Activated T-helper 17 cell treated with anti-CD3 and anti-CD28 coated beads, Interleukin-2, amount 50 U/mL, for 72 hours (primary cell): ENCODE measurements at places on chromosomes 12 and 14.
A peak's percentile ranks its signal among the peaks of the same experiment; 100 is the strongest.

GRCh38 chr14:77302926-77303325, 17.8 kb downstream of the POMT2 start:
- peak overlapping the region; percentile 97 for H3K27ac ChIP-seq
- no peaks in the 10 kb centered on the region for H3K27me3 ChIP-seq
- peak overlapping the region; percentile 68 for H3K4me3 ChIP-seq
- peaks cover 19% of the 10 kb centered on the region for H3K4me1 ChIP-seq
- H3K36me3 ChIP-seq = peaks cover 16% of the 10 kb centered on the region

DNA sequence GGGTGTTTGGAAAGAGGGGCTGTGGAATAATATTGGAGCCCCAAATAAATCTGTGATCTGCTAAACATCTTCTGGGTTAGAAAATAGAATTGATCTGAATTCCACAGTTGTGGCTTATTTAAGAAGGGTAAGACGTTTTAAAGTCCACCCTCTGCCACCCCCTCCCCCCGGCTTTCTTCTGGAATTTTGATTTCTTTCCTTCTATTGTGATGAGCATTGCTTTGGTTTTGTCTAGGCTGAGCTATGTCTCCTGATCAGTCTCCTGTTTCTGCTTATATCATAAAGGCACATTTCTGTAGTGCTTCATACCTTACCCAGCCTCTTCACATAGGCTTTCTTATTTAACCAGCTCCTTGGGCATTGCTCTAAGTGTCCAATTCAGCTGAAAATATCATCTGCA, 77.3 kb upstream of the SLC38A2 start:
- no peak overlapping the region for H3K27ac ChIP-seq
- H3K4me3 ChIP-seq = no peak overlapping the region
- no peak for ATAC-seq
- H3K36me3 ChIP-seq = no peaks in the 10 kb centered on the region
- H3K4me1 ChIP-seq = peaks cover 13% of the 10 kb centered on the region

DNA sequence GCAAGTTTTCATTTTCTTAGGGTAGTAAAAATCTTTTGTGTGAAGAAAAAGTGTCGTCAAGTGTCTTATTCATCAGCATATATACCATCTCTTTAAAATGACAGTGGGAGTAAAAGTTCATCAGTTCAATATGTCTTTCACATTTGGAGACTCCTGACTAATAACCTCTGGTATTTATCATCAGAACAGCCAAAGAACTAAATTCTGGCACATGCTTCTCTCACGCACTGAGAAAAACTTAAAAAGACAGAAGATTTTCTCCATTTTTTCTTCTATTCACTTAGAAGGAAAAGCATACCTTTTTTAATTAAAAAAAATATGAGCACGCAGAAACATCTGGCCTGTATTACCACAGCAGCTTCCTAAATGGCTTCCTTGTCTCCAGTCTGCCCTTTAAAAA, 265.7 kb downstream of the AKAP6 start:
- H3K27me3 ChIP-seq = peaks cover 3% of the 10 kb centered on the region
- no peaks in the 10 kb centered on the region for H3K36me3 ChIP-seq
- no peaks in the 10 kb centered on the region for H3K4me1 ChIP-seq
- ATAC-seq = no peak
- H3K4me3 ChIP-seq = no peak overlapping the region

DNA sequence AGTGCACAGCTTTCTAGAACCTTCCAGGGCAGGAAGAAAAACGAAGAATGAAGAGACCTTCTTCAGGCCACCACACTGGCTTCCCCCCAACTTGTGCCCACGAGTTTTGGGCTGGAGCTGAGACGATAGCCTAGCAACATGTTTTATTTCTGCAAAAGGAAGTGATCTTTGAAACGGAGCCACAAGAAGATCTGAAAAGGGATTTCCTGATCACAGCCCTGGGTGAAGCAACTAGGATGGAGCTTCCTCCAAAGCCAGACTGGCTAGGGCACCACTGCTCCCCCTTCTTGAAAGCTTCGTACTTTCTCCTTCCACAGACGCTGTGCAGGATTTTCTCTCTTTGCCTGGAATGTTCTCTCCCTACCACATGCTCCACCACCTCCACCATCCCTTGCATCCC, 418.3 kb downstream of the MED13L start:
- H3K27me3 ChIP-seq = peaks cover 27% of the 10 kb centered on the region
- no peak for ATAC-seq
- no peak overlapping the region for H3K4me3 ChIP-seq
- no peaks in the 10 kb centered on the region for H3K4me1 ChIP-seq
- H3K27ac ChIP-seq = no peak overlapping the region

DNA sequence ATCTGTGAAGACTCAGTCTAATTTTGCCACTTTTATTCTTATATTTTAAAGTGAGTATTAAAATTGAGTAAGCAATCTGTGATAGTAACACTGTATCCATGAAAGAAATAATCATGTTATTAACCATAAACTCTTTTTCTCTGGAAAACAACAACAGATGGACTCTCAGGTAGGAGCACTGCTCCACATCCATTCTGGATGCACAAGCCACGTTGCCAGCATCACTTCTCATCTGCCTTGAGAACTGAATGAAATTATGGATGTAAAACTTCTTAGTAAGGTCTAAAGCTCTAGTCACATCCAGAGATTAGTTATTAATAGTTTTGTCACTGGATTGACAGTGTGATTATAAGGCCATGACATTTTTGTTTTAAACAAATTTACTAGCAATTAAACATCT, 489.1 kb upstream of the SYT1 start:
- no peak overlapping the region for H3K4me3 ChIP-seq
- no peaks in the 10 kb centered on the region for H3K27me3 ChIP-seq
- no peaks in the 10 kb centered on the region for H3K4me1 ChIP-seq

DNA sequence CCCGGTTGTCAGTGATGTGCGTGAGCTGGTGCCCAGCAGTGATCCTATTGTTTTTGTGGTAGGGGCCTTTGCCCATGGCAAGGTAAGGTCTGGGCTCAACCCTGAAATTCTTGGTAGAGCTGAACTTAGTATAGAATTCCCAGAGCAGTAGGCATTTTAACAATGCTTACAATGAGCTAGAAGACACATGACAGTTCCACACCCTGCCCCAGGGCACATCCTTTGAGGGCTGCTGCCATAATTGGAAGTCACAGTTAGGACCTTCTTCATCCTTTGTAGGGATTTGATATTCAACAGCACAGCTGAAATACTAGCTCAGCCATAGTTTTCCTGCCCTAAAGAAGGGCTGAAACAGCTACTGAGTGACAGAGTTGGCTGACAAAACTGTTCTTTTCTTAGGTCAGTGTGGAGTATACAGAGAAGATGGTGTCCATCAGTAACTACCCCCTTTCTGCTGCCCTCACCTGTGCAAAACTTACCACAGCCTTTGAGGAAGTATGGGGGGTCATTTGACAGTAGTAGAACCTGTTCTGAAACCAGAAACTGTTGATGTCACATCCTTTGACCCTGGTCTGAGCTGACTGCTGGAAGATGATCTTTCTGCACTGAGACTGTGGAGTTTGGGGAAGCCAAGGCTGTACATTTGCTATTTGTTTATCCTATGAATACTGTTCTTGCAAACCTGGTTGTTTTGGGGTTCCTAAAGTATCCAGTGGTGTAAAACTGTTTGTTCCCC, 4.8 kb downstream of the EMG1 start:
- peaks cover 95% of the 10 kb centered on the region for H3K36me3 ChIP-seq
- ATAC-seq = no peak
- H3K4me3 ChIP-seq = no peak overlapping the region
- no peaks in the 10 kb centered on the region for H3K27me3 ChIP-seq
- H3K27ac ChIP-seq = peak overlapping the region; percentile 41
- peaks cover 15% of the 10 kb centered on the region for H3K4me1 ChIP-seq

DNA sequence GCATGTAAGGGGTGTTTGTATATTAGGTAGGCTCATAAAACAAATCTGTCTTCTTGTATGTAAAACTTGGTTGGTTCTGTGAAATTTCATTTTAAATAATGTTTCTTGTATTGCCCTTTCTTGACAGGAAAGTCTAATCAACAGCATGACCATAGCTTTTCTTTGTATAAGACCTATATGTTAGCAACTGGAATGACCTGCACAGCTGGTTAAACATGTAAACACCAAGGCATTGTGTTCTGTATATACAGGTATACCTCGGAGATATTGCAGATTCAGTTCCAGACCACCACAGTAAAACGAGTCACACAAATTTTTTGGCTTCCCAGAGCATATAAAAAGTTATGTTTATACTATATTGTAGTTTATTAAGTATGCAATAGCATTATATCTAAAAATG, 183.6 kb downstream of the ERC1 start:
- no peaks in the 10 kb centered on the region for H3K36me3 ChIP-seq
- peak overlapping the region; percentile 53 for H3K4me3 ChIP-seq
- H3K27me3 ChIP-seq = no peaks in the 10 kb centered on the region
- peak overlapping the region; percentile 29 for H3K27ac ChIP-seq
- no peaks in the 10 kb centered on the region for H3K4me1 ChIP-seq

- H3K4me3 ChIP-seq = no peak overlapping the region
- peaks cover 3% of the 10 kb centered on the region for H3K27me3 ChIP-seq
- H3K4me1 ChIP-seq = no peaks in the 10 kb centered on the region
- H3K36me3 ChIP-seq = no peaks in the 10 kb centered on the region
Observed at GRCh38 chr12:93336291-93336741, 41.4 kb upstream of the NUDT4 start.

DNA sequence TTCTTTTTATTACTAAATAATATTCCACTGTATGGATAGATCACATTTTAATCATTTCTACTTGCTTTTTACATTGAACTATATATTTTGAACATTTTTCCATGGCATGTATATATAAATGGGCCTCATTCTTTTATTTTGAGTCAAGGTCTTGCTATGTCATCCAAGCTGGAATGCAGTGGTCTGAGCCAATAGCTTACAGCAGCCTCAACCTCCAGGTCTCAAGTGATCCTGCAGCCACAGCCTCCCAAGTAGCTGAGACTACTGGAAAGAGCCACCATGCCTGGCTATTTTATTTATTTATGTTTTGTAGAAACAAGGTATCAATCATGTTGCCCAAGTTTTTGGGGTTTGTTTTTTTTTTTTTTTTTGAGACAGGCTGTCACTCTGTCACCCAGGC, 7.6 kb downstream of the FCF1 start:
- no peak overlapping the region for H3K27ac ChIP-seq
- no peak overlapping the region for H3K4me3 ChIP-seq
- H3K36me3 ChIP-seq = peaks cover 92% of the 10 kb centered on the region
- no peaks in the 10 kb centered on the region for H3K27me3 ChIP-seq
- H3K4me1 ChIP-seq = no peaks in the 10 kb centered on the region
- ATAC-seq = no peak

DNA sequence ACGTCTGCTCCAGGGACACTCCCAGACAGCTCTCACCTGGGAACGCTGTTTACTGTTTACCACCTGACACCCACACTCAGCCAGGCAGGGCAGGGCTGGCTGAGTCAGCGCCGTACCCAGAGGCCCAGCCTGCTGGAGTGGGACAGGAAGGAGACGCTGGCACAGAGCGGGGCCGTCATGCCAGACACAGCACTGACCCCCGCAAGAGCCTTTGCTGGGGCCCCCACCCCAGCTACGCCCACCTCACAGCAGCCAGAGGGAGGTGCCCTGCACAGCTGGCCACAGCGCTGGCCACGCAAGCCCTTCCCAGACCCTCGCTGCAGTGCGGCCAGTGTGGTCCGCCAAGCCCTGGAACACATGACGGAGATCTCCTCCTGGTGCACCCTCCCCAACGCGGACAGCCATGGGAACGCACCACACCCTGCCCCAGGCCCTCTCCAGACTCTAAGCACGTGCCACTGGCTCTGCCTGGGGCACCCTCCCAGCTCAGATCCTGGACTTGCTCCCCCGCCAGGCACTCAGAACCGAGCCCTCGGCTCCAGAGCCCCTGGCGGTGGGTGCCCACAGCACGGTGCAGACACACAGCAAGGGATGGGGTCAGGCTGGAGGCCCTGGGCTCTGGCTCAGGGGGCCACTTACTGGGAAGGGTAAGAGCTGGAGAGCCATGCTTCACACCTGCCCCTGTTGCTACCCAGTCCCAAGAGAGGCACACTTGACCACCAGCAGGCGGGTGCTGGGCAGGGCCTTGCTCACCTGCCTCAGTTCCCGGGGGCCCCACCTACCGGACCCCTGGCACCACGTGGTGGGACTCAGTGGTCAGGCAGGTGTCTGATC, 5.7 kb downstream of the AHNAK2 start:
- peaks cover 5% of the 10 kb centered on the region for H3K4me1 ChIP-seq
- peaks cover 12% of the 10 kb centered on the region for H3K27me3 ChIP-seq
- no peak overlapping the region for H3K27ac ChIP-seq
- no peak overlapping the region for H3K4me3 ChIP-seq
- ATAC-seq = no peak
- H3K36me3 ChIP-seq = no peaks in the 10 kb centered on the region

DNA sequence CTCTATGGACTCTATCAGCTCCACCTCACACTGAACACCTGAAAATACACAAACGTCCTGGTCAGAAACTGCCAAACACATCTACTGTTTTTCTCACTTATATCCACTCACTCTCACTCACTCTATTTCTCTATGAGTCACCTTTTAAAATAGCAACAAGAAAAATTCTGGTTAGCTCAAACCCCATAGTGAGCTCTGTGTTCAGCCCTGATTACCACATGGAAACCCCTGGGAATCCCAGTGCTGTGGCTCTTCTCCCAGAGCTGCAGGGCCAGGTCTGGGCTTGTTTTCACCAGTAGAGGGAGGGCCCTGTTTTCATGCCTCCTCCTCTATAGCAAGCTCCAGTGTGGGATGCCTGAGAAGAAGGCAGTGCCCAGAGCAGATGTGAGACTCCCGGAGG, 1126.1 kb downstream of the TMEM121 start:
- peaks cover 2% of the 10 kb centered on the region for H3K4me1 ChIP-seq
- no peak for ATAC-seq
- H3K27ac ChIP-seq = no peak overlapping the region

- H3K27ac ChIP-seq = no peak overlapping the region
- no peak for ATAC-seq
- peaks cover 6% of the 10 kb centered on the region for H3K4me1 ChIP-seq
- H3K27me3 ChIP-seq = no peaks in the 10 kb centered on the region
- H3K36me3 ChIP-seq = no peaks in the 10 kb centered on the region
Observed at GRCh38 chr14:68741839-68742470, 50.9 kb downstream of the ZFP36L1 start.

DNA sequence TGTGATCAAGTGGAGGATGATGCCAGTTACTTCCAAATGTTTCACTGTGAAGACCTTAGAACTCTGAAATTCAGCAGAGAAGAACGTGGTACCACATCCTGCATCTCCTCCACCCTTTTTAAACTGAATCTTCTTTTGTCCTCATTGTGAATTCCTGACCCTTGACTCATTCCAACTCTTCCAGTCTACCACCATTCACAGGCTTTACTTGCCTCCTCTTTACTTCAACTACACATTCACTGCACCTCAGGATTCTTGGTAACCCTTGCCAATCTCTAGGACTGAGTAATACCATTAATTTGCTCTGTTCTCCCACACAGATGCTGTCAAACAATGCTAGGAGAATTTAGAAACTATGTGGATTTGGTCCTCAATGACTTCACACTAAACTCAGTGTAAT, 37.3 kb downstream of the PPP1R12A start:
- peaks cover 31% of the 10 kb centered on the region for H3K4me1 ChIP-seq
- H3K27me3 ChIP-seq = no peaks in the 10 kb centered on the region
- ATAC-seq = peak; percentile 44
- H3K4me3 ChIP-seq = no peak overlapping the region
- H3K27ac ChIP-seq = no peak overlapping the region
- no peaks in the 10 kb centered on the region for H3K36me3 ChIP-seq

DNA sequence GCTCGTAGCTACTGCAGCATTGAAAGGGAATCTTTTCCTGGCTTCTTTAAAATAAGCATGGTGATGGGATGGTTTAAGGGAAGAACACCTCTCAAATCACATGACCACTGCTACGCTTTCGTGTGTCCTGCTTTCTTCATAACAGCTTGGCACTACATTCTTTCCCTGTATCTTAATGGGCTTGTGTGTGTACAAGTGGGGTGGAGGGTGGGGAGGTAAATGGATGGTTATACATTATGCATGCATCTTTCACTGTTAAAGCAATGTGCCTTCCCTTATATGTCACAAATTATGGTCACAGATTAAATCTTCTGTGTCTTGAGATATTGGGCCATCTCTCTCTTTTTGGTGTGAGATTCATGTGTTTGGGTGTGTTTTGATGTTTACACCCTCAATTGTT, 169.4 kb upstream of the GARIN2 start:
- no peaks in the 10 kb centered on the region for H3K4me1 ChIP-seq
- no peaks in the 10 kb centered on the region for H3K27me3 ChIP-seq
- H3K4me3 ChIP-seq = no peak overlapping the region
